ENCODE measurements at places on chromosomes 13 and 19.

GRCh38 chr13:100389617-100390016, 199.0 kb downstream of the GGACT start:
- no peak for DNase-seq

DNA sequence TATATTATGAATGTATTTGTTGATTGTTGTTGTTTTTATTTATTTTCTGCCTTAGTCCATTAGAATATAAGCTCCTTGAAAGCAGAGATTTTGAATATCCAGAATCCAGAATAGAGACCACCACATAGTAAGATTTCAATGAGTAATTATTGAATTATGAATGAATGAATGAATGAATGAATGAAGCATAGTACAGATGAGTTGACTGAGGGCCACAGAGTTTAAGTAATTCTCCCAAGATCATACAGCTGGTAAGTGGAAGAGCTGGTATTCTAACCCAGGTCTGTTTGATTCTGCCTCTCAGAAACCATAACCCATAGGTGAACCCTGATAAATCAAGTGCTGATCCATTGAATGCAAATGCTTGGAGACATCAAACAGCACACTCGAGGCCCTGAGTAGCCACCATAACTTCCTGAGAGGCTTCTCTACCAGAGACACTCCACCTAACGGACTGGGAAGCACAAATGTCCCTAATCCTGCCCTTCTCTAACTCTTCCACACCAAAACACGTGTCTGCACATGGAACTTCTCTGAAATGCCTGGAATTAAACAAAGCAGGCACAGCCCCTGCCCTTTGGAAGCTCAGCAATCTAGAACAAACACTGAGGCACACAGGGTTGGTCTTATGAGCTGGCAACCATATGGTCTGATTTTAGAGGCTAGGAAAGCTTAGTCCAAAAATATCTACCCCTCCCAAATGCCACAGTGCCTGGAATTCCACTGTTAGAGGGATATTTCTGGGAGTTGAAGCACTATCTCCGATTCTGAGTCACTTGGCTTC, 190.1 kb downstream of the FOXO1 start:
- DNase-seq, result peak; percentile 41

GRCh38 chr13:34419025-34419424, 523.0 kb upstream of the NBEA start:
- DNase-seq, result no peak

GRCh38 chr13:98563071-98563470, 13.8 kb downstream of the STK24 start:
- no peak for DNase-seq

Measured in AG08396 (cell line).